ENCODE measurements at places on chromosomes 2 and 18. TPM values are rescaled to one million over a fixed set of nuclear protein-coding genes. Genes with fewer than 3 reads are reported as not detected.

Gene TUBA3E
- not detected for total RNA-seq

GRCh38 chr2:8216397-8216796 lies 465.5 kb upstream of the ID2 start:
- DNase-seq, result no peak

Gene SCN1A
- total RNA-seq, result 2.7 TPM

DNA sequence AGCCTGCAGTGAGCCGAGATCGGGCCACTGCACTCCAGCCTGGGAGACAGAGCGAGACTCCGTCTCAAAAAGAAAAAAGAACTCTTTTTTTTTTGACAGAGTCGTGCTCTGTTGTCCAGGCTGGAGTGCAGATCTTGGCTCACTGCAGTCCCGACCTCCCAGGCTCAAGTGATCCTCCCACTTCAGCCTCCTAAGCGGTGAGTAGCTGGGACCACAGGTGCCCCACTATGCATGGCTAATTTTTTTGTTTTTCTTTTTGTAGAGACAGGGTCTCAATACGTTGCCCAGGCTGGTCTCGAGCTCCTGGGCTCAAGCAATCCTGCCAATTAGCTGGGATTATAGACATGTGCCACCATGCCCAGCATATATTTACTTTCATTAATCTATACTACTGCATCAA lies 12.5 kb upstream of the INO80D start:
- DNase-seq, result no peak

- peak; percentile 90 for DNase-seq
These were observed 13.2 kb upstream of the SEH1L start for GRCh38 chr18:12934454-12935071.

DNA sequence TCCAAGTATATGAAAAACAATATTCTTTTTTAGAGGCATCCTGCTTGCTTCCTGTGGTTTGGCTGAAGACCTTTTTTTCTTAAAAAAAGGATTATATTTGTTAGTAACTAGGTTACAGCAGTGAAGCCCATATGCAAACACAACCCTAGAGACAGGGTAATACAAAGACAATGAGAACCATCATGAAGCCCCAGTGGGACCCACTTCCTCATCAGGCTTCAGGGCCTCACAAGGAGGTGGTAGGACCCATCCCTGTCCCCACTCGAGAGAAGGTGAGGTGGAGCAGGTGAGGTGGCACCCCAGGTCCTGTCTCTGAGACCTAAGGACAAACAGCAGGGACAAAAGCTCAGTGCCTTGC lies 80.3 kb downstream of the EDAR start:
- DNase-seq, result no peak

GRCh38 chr2:136014411-136014810 lies 29.0 kb upstream of the DARS1 start:
- no peak for DNase-seq

DNA sequence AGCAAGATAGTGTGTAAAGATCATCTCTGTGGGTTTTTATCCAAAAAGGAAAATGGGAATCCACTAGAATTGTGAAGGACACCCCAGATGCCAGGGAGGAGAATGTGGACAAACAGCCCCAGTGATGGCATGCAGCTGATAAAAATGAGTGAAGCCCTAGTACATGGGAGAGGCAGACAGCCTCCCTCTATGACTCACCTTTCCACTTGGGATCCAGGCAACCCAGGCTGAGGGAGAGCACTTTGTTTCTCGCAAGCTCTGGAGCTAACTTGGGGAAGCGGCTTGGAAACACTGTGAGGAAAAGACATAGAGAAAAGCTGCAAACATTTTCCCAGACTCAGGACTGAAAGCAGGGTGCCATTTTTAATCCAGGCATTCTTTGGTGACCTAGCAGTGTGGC lies 5.3 kb upstream of the FLACC1 start:
- DNase-seq, result no peak

DNA sequence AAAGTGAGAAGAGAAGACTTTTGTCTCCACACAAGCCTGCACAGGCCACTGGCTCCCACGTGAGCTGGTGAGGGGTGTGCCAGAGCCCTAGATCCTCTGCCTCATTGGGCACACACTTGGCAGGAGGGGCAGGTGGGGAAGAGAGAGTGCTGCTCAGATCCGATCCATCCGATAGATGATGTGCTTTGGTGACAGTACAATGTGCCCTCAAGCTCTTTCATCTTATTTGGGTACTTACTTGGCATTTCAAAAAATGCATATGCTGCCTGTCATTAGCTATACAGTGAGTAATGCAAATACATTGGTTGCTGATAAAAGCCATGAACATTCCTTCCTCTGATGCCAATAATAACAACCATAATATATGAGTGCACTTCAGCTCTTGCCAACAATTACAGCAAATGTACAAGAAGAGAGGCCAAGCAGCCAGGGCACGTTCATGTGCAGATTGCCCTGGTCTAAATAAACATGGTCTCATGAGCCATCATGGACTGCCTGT lies 255.3 kb downstream of the VAPA start:
- no peak for DNase-seq

Gene MAP4K3
- 79.5 TPM for total RNA-seq

DNA sequence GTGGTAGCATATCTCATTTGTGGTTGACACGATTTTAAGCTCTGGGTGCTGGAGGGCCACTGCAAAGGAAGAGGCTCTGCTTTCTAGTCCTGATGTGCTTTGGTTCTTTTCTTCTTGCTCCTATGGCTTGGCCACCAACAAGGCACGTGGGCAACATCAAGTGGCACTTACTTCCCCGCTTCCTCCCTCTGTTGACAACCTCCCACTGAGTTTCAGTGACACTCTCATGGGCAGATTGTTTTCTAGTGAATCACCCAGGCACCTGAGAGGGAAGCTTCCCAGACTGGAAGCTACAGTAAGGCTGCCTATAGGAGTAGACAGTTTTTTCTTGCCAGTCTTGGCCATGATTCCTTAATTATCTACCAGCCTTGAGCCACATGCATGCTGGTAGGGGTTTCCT lies 89.0 kb downstream of the NBAS start:
- DNase-seq, result no peak

Gene FIGN
- 27.7 TPM for total RNA-seq
